ENCODE measurements at places on chromosomes 1 and 21.

DNA sequence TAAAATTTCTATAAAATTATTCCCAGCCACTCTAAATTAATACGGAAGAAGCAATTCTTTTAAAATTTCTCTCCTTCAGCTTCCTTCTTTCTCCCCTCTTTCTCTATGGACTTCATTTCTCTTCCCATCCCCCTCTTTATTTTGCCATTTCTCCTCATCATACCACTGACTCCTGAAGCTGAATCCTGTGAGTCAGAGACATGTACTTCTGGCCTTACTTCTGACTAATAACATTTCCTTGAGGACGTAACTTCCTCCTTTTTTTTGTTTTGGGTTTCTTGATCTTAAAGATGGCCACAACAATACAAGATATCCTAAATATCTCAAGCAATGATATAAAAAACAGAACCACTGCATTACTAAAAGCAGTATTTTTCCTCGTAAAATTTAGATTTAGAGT, 63.6 kb upstream of the DENND1B start:
- DNase-seq = peak; percentile 84

- DNase-seq = no peak
Observed at GRCh38 chr1:74247881-74248528, 12.8 kb downstream of the TNNI3K start.

DNA sequence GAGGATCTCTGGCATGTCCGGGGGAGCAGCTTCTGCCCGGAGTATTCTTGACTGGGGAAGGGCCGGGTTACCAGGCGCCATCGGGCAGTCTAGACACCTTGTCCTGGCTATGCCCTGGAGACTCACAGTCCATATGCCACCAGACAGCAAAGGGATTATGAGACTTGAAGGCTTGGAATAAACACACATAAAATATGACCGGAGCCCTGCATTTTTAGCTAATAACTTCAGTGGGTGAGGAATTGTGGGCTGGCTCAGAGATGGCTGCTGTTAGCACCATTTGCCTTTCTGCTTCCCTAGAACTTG, 15.5 kb downstream of the NTPCR start:
- no peak for DNase-seq

- DNase-seq = peak; percentile 7
Observed at GRCh38 chr1:239098400-239099037, 287.8 kb upstream of the CHRM3 start.

GRCh38 chr1:184888505-184888904, 85.8 kb downstream of the NIBAN1 start:
- DNase-seq = peak; percentile 87

- DNase-seq = peak; percentile 24
Observed at GRCh38 chr1:239677362-239677761, 291.0 kb downstream of the CHRM3 start.

- DNase-seq = peak; percentile 96
Observed at GRCh38 chr21:45865106-45865835, 116.3 kb upstream of the COL6A1 start.

GRCh38 chr1:235607284-235607683, 42.3 kb downstream of the GNG4 start:
- DNase-seq = no peak

DNA sequence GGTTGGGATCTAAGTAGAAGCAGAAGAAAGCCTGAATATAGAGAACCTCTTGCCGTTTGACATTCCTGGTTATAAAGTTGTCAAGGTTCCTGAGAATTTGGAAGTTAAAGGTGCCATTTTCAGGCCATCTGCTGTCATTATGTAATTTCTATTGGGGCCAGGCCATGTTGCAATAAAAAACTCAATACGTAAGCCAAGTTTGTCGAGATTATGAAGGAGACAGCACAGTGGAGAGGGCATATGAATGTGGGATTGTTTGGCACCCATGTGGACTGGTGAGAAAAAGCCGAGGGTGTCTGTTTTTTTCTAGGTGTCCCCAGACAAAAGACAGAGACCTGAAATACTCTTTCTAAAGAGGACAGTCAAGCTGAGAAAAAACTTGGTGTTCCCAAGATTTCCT, 18.8 kb upstream of the HSD3B1 start:
- DNase-seq = no peak

- no peak for DNase-seq
Observed at GRCh38 chr1:38563942-38564735, 295.4 kb downstream of the RRAGC start.

DNA sequence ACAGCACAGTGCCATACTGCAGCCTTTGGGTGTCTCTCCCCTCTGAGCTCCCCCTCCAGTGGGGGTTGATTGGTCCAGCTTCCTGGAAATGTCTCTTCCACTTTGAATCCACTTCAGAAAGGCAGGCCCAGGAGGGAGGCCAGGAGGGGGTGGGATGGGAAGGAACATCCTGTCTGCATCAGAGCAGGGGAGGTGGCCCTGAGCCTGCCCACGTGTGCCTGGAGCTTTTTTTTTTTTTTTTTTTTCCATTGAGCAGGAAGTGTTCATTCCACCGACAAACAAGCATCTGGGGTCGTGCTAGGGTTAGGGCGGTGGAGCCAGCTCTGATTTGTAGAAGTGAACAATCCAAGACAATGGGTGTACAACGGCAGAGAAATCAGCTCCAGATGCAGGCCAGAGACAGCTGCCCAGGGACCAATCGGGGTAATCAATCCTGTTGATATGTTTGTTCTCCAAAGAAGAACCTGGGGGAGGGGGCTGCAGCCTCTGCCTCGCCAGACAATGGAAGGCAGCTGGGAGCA, 93.3 kb downstream of the SSBP3 start:
- DNase-seq = peak; percentile 73

DNA sequence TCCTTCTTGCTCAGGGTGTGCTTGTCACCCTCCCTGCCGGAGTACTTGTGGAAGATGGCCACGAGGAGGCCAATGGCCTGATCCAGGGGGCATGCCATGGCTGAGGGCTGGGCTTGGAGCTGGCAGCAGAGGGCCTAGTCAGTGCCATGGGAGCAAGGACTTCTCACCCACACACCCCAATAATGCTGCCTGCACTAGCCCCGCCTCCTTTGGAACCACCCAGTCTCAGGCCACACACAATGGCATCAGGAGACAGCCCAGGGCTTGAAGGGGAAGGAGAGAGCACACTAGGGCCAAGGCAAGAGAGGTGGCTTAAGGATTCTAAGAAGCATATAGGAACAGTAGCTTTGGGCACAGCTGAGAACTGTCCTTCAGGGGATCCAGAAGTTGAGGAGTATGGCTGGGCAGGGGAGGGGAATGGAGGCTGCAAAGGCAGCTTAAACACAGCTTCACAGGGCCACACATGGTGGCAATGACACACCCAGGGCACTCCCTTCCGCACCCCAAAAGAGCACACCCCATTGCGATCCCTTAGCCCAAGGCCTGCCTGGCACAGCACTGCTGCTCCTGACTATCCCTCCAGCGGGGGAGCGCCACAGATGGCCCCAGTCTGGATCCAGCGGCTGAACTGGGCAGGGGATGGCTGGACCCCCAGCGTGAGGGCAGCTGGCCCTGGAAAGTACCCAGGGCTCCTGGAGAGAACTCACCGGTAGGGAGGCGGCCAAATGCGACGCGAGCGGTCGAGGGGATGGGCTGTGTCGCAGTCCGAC, at the start of gene S100A6:
Gene S100A6, minus strand, starts transcription at position 750 of the 770 bp plus-strand sequence. Its CDS starts 652 bp downstream, at position 98.
- DNase-seq = peak; percentile 61

DNA sequence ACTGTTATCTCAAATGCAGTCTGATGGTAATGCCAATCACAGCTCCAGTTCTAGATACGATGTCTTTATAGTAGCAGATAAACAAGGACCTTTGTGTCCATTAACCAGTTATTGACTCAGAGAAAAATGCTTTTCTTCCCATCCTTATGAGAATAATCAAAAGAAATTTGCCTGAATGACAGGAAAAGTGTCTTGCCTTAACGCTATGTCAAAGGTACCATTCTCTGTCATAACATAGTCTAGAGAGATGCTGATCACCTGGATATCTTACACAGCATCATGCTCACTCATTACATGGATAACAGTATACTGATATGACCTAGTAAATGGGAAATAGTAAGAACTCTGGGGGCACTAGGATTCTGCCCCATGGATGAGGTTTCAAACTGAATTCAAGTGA, 151.7 kb upstream of the NEGR1 start:
- no peak for DNase-seq

- no peak for DNase-seq
Observed at GRCh38 chr1:23701996-23702395, 10.4 kb downstream of the RPL11 start.

DNA sequence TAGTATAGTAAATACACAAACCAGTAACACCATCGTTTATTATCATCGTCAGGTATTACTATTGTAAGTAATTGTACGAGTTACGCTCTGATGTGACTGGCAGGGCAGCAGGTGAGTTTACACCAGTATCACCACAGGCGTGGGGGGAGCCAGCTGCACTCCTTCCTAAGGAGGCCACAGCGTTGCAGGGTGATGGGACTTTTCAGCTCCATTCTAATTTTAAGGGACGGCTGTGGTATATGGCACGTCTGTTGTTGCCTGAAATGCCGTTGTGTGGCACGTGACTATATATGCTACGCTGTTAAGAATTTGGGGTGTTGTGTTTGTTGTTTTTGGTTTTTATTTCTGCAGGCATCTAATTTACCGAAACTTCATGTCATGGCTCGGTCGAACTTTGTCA, 164.8 kb upstream of the COL6A1 start:
- no peak for DNase-seq

- peak; percentile 96 for DNase-seq
Observed at GRCh38 chr1:47569681-47570470, 132.0 kb downstream of the FOXD2 start.

DNA sequence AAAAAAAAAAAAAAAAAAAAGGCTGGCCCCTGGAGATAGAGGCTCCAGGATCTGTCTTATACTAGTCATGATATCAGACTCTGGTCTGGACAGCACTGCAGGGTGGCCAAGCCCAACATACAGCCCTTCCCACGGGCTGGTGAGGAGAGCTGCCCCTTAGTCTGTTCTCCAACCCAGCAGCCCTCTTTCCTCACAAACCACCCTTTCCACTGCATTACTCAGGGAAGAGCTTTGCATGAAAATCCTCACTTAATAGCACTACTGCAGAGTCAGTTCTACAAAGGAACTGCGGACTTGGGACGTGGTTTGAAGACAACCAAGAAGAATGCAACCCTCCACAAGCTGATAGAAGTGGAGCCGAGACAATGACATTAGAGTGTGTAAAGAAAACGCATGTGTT, 5.7 kb downstream of the BCAR3 start:
- no peak for DNase-seq

GRCh38 chr1:201069636-201070035, 42.6 kb downstream of the CACNA1S start:
- DNase-seq = no peak

DNA sequence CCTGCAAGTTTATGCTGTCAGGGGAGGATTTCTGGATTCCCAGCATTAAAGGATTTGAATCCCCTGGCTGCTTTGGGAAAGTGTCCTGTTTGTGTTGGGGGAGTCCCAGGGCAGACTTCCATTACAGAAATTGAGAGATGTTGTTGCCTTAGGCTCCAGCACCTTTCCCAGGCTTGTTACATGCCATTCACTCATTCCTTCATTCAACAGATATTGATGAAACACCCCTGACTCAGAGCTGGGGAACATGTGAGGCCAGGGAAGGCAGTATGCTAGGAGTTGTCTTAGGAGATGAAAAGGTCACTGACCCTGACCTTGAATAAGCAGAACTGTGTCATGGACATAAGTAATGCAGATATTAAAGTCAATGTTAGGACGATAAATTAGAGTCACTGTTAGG, 161.7 kb downstream of the NTMT2 start:
- peak; percentile 60 for DNase-seq

GRCh38 chr1:1942753-1943656, 23.9 kb upstream of the TMEM52 start:
- DNase-seq = no peak

GRCh38 chr1:70071601-70072000, 133.8 kb downstream of the LRRC40 start:
- DNase-seq = peak; percentile 52

- peak; percentile 80 for DNase-seq
Observed at GRCh38 chr1:112818990-112819689, 104.0 kb upstream of the PPM1J start.

DNA sequence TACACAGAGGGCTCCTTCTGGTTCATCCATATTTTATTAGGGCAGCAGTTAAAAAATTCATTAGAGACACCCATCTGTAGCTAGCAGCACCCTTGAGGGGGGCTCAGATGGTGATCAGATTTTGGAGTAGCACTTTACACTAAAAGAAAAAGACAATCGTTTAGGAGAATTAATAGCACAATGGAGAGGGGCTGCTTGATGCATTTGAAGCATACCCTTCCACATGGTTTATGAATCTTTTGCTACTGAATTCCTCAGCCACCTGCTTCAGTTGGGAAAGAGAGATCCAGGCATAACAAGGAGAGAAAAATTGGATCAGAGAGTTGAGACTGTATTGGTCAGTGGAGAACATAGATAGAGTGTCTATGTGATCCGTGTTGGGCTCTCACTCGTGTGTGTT, 54.4 kb downstream of the DISC1 start:
- no peak for DNase-seq

GRCh38 chr1:211876851-211877590, 46.5 kb upstream of the LPGAT1 start:
- no peak for DNase-seq

GRCh38 chr1:18939398-18940302, 16.8 kb downstream of the IFFO2 start:
- DNase-seq = peak; percentile 58

- no peak for DNase-seq
Observed at GRCh38 chr1:154810571-154810970, 59.5 kb downstream of the KCNN3 start.

GRCh38 chr1:208256556-208256955, 12.4 kb upstream of the PLXNA2 start:
- peak; percentile 26 for DNase-seq

DNA sequence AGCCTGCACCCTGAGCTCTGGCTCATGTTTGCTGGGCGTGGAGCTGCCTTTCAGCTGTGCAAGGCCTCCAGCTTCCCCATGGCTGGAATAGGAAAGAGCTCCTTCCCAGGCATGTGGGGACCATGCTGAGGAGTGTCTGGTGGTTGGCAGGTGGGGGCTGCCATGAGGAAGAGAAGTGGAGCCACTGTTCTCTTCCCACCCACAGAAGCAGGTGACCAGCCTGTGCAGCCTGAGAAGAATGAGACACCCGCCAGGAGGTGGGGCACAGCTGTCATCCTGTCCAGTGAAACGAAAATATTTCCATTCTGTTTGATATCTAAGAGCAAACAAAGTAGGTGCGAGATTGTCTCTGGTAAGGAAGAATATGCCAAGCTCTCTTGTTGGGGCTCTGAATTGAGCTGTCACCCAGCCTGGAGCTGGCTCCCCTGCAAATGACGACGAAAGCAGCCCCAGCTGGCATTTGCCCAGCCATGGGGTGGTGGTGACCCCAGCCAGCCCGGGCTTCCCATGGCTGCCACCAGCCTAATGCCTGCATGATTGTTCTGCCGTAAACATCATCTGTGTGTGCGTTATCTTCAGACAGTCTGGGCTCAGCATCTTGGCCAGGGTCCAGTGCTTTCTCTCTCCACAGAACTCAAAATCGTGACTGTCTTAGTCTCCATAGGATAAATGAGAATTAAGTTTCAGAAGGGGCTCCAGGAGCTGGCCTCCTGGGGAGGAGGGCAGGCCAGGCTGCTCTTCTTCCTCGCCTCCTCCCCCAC, 429.8 kb upstream of the VAMP3 start:
- no peak for DNase-seq
